ENCODE measurements at places on chromosomes 5 and 9. TPM values are rescaled to one million over a fixed set of nuclear protein-coding genes. Genes with fewer than 3 reads are reported as not detected.

DNA sequence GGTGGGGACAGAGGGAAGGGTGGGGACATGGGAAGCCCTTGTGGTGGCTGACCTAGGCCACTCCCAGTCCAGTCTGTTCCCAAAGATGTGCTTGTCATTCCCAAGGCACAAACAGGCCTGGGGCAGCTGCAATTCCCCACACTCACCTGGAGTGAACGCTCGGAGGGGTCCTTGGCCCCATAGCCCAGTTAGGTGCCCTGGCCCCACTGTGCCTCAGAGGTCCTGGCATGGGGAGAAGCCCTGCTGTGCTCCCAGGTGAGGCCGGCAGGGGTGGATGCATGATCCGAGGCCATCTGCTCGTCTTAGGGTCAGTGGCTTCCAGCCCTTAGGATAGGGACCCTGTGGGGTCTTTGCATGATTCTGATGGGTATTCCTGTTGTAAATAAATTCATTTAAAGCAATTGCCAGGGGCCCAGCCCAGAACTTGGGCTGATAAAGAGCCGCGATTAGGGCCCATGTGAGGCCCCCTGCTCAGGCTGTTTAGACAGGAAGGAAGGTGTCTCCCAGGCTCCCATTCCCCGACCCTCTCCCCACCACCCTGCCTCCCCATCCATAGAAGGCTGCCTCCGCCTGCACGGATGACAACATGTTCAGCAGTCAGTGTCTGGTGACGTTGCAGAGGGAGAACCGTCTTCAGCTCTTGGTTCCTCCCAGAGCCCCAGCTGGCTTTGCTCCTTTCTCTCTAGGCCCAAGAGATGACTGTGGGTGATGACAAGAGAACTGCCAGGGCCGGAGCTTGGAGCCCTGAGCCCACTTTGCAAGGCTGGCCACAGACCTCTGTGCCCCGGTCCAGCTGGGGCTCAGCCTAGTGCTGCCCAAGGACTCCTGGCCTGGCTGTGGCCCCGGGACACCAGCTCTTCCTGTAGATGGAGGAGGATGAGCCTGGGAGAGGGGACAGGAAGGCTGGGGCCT, 28.4 kb upstream of the IRX4 start:
- DNase-seq = no peak

DNA sequence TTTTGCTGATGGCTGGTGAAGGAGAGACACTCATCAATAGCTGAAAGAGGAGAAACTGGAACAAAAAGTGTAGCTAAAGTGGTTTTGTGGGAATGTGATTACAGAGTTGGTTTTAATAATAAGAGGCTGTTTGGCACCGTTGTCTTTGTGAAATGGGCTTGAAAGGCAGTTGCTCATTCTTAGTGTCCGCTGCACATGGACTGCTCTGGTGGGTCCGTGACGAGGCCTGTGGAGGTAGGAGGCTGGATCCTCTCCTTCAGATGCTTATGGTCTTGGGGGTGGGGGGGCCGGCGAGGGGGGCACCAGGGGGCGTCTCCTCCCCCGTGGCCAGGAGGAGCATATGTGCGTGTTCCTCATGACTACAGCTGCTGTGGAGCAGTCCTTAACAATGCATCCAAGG, 29.8 kb downstream of the FUBP3 start:
- DNase-seq = no peak

DNA sequence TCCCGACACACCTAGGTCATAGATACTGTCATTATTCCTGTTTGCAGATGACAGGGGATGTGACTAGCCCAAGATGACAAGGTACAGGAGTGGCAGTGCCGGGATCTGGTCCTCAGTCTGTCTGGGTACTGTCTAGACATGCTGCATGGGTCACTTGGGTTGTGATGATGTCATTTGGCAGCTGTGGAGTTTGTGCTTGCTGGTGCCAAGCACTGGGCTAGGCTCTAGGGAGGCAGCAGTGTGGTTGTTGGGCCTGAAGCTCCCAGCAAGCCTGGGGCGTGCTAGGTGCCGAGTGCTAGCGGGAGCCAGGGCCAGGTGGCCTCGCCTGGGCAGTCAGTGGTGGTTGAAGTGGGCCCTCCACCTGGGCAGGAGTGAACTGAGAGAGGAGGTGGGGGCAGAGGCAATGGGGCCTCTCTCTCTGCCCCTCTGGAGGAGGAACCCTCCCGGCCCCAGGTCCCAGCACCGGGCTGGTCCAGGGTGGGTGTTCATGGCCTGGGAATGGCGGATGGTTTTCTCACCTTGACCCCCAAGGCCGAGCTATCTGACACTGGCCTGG, 8.8 kb upstream of the ASB6 start:
- DNase-seq = no peak

GRCh38 chr5:128850049-128850448, 115.2 kb upstream of the SLC27A6 start:
- no peak for DNase-seq

Gene RGS14
- total RNA-seq = 4.7 TPM

Gene TAF1L
- not detected for total RNA-seq
